ENCODE measurements at places on chromosomes 5 and 9.

DNA sequence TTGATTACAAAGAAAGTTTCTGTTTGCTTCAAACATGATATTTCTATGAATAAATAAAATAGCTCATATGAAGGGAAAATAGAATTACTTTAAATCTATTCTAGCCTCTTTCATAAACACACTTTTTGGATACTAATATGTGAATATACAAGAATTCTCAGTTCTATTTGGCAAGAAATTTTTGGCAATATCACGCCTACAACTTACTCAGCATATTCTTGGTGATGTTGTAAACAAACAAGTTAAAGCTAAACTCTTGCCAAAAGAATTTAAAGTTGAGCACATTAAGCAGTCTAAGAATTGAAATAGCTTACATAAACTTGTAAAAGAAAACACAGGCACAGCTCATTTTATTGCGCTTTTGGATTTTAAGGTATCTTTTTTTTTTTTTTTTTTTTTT, 209.8 kb downstream of the CDH12 start:
- no peaks in the 10 kb centered on the region for H3K4me1 ChIP-seq
- H3K36me3 ChIP-seq = no peaks in the 10 kb centered on the region
- no peak overlapping the region for H3K27ac ChIP-seq
- H3K4me3 ChIP-seq = no peak overlapping the region

- peaks cover 15% of the 10 kb centered on the region for H3K27me3 ChIP-seq
- no peaks in the 10 kb centered on the region for H3K36me3 ChIP-seq
- no peaks in the 10 kb centered on the region for H3K4me1 ChIP-seq
- DNase-seq = no peak
Observed at GRCh38 chr5:2300421-2300820, 417.7 kb upstream of the IRX4 start.

GRCh38 chr9:98552331-98552730, 156.4 kb downstream of the GABBR2 start:
- DNase-seq = no peak
- H3K36me3 ChIP-seq = no peaks in the 10 kb centered on the region
- H3K4me1 ChIP-seq = no peaks in the 10 kb centered on the region
- peaks cover 2% of the 10 kb centered on the region for H3K27me3 ChIP-seq
- H3K27ac ChIP-seq = no peak overlapping the region

DNA sequence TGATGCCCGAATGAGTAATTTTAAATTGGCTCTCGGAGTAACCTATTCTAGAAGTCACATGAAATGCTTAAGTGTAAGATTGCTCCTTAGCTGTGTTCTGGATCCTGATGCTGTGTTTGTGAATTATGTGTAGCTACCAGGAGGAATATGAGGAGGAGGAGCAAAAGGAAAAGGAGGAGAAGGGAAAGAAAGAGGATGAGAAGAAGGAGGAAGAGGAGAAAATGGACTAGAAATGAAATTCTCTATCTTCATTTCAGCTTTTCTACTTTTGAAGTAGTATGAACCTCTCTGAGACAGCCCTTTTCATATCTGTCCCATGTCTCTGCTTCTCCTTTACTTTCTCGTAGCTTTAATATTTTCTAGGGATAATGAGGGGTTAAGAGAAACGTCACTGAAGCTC, 119.4 kb upstream of the ACTBL2 start:
- no peaks in the 10 kb centered on the region for H3K4me1 ChIP-seq
- peaks cover 17% of the 10 kb centered on the region for H3K27me3 ChIP-seq
- no peaks in the 10 kb centered on the region for H3K36me3 ChIP-seq
- DNase-seq = no peak
- no peak overlapping the region for H3K4me3 ChIP-seq

DNA sequence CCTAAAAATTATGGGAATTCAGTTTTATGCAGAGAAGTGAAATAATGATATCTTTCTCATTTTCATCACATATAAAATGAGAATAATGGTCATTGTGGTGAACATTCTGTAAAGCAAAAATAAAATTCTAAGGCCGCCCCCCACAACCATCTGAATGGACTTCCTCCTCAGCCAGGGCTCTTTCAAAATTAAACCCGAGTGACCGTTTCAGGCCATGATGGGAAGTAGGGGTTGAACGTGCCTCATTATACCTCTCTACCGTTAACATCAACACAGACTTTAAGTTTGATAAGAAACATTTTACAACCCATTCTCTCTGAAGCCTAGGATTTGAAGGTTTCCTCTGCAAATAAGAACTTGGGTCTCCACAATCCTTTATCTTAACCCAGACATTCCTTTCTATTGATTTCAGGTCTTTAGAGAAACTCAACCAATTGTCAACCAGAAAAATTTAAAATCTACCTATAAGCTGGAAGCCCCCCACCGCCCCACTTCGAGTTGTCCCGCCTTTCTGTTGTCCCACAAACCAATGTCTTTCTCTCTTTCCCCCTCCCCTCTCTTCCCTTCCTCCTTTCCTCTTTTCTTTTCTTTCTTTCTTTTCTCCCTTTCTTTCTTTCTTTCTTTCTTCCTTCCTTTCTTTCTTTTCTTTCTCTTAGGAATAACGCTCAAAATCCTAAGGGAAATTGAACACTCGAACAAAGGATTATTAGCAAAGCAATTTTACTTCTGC, 1.7 kb upstream of the TMCO6 start:
- DNase-seq = no peak
- H3K4me3 ChIP-seq = no peak overlapping the region
- H3K27ac ChIP-seq = no peak overlapping the region
- peaks cover 52% of the 10 kb centered on the region for H3K4me1 ChIP-seq

DNA sequence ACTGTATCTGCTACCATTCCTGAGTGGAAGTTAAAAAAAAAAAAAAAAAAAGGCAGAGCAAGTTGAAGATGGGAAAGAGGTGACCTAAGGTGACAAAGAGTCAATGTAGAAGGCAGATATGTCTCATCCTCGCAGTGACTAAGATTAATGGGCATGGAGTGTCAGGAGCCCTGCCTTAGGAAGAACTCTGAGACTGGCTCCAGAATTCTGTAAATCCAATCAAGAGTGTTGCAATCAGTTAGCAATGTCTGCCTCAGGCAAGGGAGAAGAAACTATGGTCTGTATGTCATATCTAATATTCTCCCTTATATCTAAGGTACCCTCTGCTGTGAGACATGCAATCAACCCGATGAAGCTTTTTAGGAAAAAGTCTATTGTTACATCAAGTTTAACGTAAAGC, 24.7 kb upstream of the KCNMB1 start:
- peak overlapping the region; percentile 52 for H3K27ac ChIP-seq
- H3K27me3 ChIP-seq = no peaks in the 10 kb centered on the region
- DNase-seq = no peak
- no peaks in the 10 kb centered on the region for H3K36me3 ChIP-seq

- no peaks in the 10 kb centered on the region for H3K36me3 ChIP-seq
- H3K4me1 ChIP-seq = peaks cover 14% of the 10 kb centered on the region
- no peaks in the 10 kb centered on the region for H3K27me3 ChIP-seq
- H3K4me3 ChIP-seq = peak overlapping the region; percentile 87
- H3K27ac ChIP-seq = no peak overlapping the region
Observed at GRCh38 chr5:149580808-149581191, 498 bp upstream of the ARHGEF37 start.

DNA sequence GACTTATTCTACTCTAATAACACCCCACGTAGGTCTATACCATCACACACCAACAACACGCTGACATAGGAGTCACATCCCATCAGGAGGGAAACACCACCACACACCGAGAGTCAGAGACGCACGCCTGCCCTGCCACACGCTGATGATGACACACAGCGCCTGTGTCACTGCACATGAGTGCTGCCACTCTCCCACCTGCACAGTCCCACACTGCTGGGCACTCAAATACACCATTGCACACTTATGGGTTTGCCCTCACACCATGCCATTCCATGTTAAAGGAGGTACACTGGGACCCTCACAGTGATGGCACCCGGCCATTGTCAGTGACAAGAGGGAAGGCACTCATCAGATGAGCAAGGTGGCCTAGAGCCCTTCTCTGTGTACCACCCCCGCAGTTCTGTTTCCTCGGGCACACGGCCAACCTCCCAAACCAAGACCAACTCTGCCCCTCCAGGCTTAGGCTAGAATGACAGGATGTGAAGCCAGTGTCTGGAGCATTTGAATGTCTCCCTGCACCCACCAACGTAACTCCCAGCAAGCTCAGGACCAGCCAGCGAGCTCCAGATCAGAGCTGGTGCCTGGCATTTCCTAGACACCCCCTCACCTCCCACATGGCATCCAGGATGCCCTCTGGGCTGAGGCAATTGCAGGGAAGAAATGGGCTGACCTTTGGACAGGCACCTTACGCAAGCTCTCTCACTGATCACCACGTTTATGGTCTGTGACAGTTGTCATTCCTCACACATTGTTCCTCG, 3.6 kb upstream of the CPLX2 start:
- no peak overlapping the region for H3K27ac ChIP-seq
- no peak overlapping the region for H3K4me3 ChIP-seq

GRCh38 chr9:2174911-2175310, 159.8 kb downstream of the SMARCA2 start:
- H3K27ac ChIP-seq = no peak overlapping the region
- H3K36me3 ChIP-seq = peaks cover 25% of the 10 kb centered on the region
- DNase-seq = no peak
- H3K4me3 ChIP-seq = no peak overlapping the region
- H3K4me1 ChIP-seq = peaks cover 2% of the 10 kb centered on the region

DNA sequence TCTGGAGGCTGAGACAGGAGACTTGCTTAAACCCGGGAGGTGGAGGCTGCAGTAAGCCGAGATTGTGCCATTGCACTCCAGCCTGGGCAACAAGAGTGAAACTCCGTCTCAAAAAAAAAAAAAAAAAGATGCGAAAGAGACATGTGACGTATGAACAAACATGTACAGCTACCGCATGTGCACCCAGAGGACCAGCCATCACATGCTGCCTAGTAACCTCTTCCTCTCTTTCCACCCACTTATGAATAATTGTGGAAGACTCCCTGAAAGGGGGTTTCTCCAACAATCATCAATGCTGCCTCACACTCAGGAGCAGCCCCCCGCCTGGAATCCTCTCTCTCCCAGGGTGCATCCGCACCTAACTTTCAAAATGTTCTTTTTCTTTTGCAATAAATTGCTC, 2.2 kb downstream of the SARDH start:
- H3K27me3 ChIP-seq = no peaks in the 10 kb centered on the region
- DNase-seq = no peak
- peaks cover 13% of the 10 kb centered on the region for H3K4me1 ChIP-seq
- no peak overlapping the region for H3K4me3 ChIP-seq

- no peak overlapping the region for H3K27ac ChIP-seq
- H3K4me3 ChIP-seq = no peak overlapping the region
- peaks cover 13% of the 10 kb centered on the region for H3K27me3 ChIP-seq
- no peaks in the 10 kb centered on the region for H3K4me1 ChIP-seq
- no peaks in the 10 kb centered on the region for H3K36me3 ChIP-seq
Observed at GRCh38 chr5:170538696-170539586, 35.1 kb downstream of the KCNIP1 start.

GRCh38 chr9:1978941-1979340, 36.2 kb upstream of the SMARCA2 start:
- no peaks in the 10 kb centered on the region for H3K4me1 ChIP-seq
- no peaks in the 10 kb centered on the region for H3K36me3 ChIP-seq
- no peak for DNase-seq
- no peak overlapping the region for H3K4me3 ChIP-seq
- no peaks in the 10 kb centered on the region for H3K27me3 ChIP-seq
- no peak overlapping the region for H3K27ac ChIP-seq

- no peak overlapping the region for H3K27ac ChIP-seq
- H3K36me3 ChIP-seq = peaks cover 2% of the 10 kb centered on the region
- H3K4me1 ChIP-seq = no peaks in the 10 kb centered on the region
- H3K4me3 ChIP-seq = no peak overlapping the region
- no peak for DNase-seq
Observed at GRCh38 chr5:180436275-180436674, 57.9 kb upstream of the CNOT6 start.

DNA sequence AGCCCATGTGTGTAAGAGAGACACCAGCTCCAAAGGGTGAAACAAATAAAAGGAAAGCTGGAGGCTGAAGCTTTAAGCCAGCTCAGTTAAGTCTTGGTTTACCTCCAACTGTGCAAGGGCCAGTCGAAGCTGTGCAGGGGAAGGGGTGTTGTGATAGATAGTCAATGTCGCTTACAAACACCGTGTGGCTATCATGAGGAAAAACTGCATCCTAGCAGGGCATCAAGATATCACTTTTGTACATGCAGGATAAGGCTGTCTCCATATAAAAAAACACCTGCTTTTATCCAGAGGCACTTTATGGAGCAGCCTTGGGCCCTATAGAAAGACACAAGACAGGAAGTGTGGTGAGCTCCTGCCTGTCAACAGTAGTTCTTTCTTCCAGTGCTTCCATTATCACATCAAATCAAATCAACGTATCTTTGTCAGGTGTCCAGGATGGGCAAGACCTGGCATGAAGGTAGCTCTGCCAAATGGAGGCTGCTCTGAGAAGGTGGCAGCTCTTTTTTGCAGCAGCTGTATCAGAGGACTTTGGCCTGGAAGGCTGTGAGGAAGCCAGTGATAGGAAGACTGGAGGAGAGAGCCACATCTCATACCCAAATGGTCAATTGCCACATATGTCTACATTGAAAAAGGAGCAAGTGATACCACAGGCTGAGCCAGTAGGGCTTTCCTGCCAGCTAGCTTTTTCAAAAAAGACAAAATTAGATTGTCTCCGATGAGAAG, 29.3 kb upstream of the SELENOP start:
- H3K4me3 ChIP-seq = no peak overlapping the region
- H3K27ac ChIP-seq = no peak overlapping the region
- peaks cover 4% of the 10 kb centered on the region for H3K27me3 ChIP-seq
- no peaks in the 10 kb centered on the region for H3K4me1 ChIP-seq
- DNase-seq = no peak

DNA sequence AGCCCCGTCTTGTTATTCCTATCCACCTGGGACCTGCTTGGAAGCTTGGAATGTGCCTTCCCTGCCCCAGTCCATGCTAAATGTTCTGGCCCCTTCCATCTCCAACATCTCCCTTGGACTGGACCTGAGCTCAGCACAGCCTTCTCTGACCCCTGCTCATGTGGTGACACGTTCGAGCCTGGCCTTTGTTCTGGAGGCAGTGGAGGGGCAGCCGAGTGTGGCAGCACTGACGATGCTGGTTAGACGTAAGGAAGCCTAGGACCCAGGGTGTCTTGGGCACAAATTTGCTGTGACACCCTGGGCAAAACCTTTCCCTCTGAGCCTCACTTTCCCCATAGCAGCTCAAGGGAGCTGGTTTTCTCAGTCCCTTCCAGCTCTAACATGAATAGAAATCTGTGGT, 3.9 kb downstream of the SPACA9 start:
- no peaks in the 10 kb centered on the region for H3K36me3 ChIP-seq
- no peak for DNase-seq
- no peak overlapping the region for H3K4me3 ChIP-seq
- no peak overlapping the region for H3K27ac ChIP-seq
- H3K27me3 ChIP-seq = no peaks in the 10 kb centered on the region

- H3K4me3 ChIP-seq = no peak overlapping the region
- H3K36me3 ChIP-seq = no peaks in the 10 kb centered on the region
- no peak overlapping the region for H3K27ac ChIP-seq
- peaks cover 2% of the 10 kb centered on the region for H3K27me3 ChIP-seq
- H3K4me1 ChIP-seq = no peaks in the 10 kb centered on the region
Observed at GRCh38 chr5:122366501-122366900, 54.5 kb downstream of the SNCAIP start.

GRCh38 chr9:114078021-114078780, at the start of gene AMBP:
Gene AMBP (minus strand): TSS chr9:114078300. CDS start chr9:114078209, 91 bp downstream.
- H3K27me3 ChIP-seq = peaks cover 9% of the 10 kb centered on the region
- no peaks in the 10 kb centered on the region for H3K36me3 ChIP-seq
- H3K4me1 ChIP-seq = peaks cover 5% of the 10 kb centered on the region
- DNase-seq = no peak
- no peak within 1 kb of the TSS for H3K4me3 ChIP-seq

- H3K27me3 ChIP-seq = no peaks in the 10 kb centered on the region
- no peak overlapping the region for H3K27ac ChIP-seq
- no peak overlapping the region for H3K4me3 ChIP-seq
- no peaks in the 10 kb centered on the region for H3K4me1 ChIP-seq
- no peaks in the 10 kb centered on the region for H3K36me3 ChIP-seq
Observed at GRCh38 chr9:25861421-25861820, 183.2 kb upstream of the TUSC1 start.

GRCh38 chr5:131505237-131505908, 129.7 kb downstream of the RAPGEF6 start:
- H3K4me3 ChIP-seq = no peak overlapping the region
- H3K27me3 ChIP-seq = no peaks in the 10 kb centered on the region
- peaks cover 88% of the 10 kb centered on the region for H3K36me3 ChIP-seq
